ENCODE measurements at places on chromosomes 2 and 18.

- DNase-seq = no peak
Measured at GRCh38 chr2:200590090-200590489, 4.3 kb downstream of the AOX1 start.

DNA sequence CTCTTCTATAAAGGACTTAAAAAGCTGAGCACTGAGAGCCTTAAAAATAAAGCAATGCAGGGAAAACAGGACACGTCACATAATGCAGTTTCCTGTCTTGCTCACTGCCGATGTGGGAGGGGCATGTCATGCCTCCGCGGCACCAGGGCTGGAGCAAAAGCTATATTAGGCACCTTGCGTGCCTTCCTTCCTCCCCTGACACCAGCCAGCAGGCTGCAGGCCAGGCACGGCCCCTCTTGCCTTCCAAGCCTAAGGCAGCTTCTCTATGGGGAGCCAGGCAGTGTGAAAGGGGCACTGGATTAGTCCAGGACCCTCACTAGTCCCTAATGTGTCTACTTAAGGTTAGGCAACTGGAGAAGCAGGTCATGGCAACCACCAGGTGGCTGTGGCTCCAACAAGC, 26.3 kb downstream of the MRPL35 start:
- peak; percentile 69 for DNase-seq

DNA sequence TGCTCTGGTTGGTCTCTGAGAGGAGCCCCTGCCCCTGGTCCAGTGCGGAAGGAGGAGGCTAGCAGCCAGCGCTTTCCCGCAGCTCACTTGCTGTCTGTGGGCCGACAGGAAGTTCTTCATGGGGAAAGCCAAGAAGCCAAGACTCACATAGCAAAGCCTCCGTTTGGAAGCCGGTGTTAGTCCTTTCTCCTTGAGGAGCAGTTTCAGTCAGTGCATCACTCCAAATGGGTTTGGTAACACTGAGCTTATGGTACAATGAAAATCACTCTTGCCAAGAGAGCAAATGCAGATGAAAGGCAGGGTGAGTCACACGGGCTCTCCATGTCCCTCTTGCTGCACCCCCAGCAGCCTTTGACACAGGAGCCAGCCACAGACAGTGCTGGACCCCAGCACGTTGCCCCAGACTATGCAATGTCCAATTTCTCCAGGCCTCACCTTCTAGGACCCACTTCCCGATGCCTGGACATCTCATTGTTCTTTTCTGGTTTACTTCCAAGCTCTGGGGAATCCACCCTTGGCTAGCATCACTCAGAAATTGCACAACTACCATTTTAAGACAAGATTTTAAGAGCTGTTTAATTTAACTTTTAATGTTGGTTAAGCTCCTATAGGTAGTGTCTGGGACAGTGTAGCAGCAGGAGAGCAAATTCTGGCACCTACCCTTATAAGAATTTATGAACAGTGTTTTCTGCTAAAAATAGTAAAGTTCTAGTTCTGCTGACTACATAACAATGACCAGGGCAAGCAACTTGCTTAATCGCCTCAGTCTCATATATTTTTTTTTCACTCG, 174.9 kb downstream of the ASB1 start:
- no peak for DNase-seq

DNA sequence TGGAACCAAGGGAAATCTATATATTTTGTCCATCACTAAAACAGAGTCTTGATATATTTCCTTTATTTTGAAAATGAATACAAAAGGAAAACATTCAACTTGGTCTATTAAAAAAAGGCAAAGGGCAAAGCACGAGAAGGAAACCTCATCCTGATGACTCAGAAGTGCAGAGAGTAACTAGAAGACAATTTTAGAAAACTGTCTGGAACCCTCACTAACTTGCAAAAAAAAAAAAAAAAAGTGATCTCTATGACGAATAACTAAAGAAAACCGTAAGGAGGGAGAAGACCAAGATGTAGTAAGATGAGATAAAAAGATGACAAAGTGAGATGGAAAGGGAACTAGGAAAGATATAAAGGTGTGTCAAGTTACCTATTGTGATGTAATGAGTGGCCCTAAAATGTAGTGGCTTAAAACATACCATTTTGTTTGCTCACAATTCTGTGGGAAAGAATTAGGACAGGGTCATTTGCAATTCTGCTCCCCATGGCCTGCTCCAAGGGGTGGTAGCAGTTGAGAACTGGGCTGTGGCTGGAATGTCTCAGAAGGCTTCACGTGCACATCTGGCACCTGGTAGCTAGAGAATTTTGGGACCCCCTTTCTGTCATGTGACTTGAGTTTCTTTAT, 303.0 kb downstream of the DYSF start:
- DNase-seq = no peak

DNA sequence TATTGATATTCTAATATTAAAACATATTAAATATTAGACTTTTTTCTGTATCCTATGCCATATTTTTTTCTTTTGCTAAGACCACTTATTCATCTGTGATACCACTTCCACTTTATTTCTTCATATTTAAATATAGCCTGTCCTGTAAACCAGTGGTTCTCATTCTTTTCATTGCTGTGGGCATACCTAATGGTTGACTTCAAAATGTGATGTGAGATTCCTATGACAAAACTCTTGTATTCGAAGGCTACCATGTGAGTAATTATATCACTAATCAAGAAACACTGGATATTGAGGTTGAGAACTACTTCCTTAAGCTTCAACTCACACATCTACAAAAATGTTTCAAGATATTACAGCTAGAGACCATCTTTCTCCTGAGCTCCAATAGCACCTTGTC, 3.6 kb downstream of the SCRN3 start:
- DNase-seq = no peak
